Stimulated activated CD4-positive, alpha-beta T cell treated with anti-CD3 and anti-CD28 coated beads, Interleukin-2, amount 100 ng/mL, for 24 hours (primary cell): ENCODE measurements at places on chromosomes 7 and 10.

DNA sequence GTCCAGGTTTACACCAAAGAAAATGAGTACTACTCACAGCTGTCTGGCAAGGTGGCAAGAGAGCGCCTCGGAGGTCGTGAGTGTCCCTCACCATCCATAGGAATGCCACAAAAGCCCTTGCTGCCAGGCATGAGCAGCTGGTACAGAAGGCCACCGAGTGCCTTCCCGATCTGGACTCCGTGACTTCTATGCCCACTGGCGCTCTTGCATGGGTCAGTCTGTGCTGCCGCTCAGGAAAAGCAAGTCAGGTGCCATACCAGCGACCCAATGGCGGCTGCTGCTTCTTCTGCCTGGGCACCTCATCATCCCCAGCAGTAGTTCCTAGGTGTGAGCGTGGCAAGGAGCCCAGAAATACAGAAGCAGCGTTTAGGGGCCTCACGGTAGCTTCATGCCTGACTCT lies 11.7 kb downstream of the TBXAS1 start:
- DNase-seq, result no peak

DNA sequence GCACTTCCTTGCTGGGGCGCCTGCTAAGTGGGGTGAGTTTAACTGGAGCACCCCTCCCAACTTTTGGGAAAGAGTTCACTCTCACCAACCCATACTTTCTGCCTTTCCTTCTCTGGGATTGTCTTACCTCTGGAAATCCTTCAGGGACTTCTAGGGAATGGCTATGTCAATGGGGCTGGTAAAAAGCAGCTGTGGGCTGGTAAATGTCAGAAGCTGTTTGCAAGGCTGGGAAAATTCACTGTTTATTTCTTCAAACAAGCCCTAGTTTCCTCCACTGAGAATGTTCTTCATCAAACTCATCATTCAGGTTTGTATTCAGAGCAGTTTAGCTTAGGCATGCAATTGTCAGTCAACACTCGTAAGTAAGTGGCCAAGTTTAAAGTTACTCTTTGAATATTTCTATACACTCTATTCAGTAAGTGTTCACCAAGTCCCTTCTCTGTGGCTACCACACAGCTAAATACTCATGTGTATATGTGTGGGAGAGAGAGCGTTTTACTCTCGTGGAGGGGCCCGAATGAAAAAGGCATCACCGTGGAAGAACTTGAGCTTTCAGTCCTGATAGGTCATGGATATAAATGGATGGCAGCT lies 654.8 kb downstream of the LRMDA start:
- no peak for DNase-seq

GRCh38 chr7:46671108-46671769 lies 750.2 kb upstream of the IGFBP3 start:
- no peak for DNase-seq

GRCh38 chr10:30034433-30035137 lies 24.8 kb downstream of the JCAD start:
- DNase-seq, result no peak

DNA sequence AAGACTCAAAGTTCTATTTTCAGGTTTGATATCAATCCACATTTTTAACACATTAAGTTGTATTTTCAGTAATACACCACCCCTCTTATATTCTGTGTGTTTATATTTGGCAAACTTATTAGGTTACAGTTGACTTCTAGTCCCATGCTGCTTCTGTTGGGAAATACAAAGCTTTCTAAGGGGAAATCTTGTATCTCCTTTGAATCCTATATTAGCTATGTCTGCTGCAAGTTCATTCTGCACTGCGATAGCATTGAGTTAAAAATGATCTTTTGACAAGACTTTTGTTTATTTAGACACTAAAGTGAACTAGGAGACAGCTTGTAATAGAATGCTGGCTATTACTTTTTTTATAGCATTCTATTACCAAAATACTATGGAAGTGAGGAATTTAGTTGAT lies 625.1 kb upstream of the ANKRD30A start:
- DNase-seq, result no peak

DNA sequence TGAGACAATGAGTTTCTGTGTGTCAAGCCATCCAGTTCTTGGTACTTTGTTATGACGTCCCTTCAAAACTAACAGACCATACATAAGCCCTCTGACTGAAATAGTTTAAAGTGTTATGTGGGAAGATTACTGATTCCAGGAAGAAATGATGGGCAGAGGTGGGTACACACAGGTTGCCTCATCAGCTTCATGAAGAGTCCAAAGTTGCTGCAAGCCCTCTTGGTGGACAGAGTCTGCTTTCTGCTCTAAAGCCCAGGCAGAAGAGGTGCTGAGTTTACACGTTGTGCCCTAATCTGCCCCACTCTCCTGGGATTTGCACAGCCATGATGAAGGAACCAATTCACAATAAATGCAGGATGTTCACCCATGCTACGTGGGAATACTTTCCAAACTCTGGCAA lies 187.4 kb downstream of the PARD3 start:
- no peak for DNase-seq

- DNase-seq, result no peak
These were observed at the start of gene CABCOCO1 for GRCh38 chr10:61662794-61663259. CABCOCO1 (plus strand) TSS chr10:61662929; CDS start chr10:61662973, 44 bp downstream.

DNA sequence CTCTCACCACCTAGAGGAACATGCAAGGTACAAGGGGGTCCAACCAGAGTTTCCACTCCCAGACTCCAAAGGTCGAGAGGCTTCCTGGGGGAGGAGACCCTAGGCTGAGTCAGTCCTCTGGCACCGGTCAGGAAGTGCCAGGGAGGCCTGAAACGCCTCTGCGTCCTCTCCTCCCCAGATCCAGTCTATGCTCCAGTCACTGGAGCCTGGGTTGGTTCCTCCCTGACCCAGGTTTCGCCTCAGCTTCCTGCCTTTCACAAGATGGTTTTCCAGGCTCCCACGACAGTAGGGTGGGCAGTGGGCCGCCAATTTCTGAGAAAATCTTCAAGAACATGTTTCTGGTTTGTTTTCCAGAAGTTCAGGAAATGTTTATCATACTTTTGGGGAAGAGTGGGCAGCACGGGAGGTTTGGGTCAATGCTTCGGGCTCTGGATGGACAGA lies 30.0 kb downstream of the DUSP5 start:
- DNase-seq, result no peak

DNA sequence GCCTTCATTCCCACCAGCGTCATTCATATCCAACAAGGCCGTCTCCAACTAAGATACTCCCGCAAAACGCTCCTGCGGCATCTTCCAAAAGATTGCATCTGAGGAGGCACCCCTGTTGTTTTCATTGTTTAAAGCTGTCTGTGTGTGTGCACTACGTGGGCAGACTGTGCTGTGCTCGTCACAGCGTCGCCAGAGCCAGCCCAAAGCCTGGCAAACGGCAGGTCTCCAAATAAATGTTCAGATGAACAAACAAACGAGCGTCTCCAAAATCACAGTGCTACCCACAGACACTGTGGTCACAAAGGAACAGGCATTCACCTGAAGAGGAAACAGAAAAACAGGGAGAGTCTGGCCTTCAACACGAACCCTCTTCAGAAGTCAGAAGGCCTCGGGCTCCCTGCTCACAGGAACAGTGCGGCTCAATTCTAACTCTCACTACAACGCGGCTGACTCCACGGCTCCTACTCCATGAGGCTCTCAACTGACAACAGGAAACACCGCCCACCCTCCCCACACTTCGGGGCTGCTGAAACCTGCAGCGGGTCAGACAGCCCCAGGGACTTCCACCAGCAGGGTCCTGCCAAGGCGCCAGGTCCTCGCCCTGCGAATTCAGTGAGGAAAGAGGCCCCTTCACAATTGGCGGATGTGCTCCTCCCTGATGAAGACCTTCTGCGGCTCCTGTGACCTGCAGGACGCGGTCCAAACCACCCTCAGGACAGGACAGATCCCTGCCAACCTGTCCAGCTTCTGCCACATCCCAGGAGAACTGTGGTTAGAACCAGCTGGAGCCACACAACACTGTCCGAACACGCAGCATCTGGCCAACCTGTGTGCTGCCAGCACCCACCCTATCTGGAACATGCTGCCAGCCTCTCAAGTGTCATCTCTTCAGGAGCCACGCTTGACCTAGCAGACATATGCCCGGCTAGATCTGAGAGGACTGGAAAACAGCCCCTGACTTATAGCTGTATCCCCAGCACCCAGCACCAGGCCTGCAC lies 36.1 kb downstream of the MAD1L1 start:
- no peak for DNase-seq

DNA sequence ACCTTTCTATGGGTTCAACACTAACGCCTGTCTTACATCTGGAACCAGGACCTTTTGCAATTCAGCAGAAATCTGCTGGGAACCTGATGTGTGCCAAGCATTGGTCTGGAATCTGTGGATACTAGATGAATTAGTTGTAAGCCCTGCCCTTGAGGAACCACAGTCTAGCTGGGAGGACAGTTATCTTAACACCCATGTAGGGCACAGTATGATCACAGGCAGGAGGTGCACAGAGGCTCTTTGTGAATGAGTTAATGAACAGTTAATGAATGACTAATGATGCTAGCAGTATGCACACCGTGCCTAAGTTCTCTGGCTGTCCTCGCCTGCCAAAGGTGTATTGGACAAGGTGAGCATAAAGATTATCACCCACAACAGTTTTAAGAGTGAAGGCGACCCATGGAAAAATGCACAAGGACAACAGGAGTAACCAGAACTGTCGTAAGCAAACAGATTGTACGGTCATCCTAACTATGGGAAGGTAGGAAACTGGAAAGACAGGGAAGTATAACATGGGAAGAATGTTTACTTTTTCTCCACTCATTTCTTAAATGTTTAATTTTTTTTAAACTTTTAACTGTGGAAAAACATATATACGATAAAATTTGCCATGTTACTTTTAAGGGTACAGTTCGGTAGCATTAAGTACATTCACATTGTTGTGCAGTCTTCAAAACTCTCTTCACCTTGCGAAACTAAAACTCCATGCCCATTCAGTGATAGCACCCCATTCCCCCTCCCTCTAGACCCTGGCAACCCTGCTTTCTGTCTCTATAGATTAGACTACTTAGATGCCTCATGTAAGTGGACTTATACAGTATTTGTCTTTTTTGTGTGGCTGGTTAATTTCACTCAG lies 139.9 kb downstream of the CXCL12 start:
- DNase-seq, result no peak

DNA sequence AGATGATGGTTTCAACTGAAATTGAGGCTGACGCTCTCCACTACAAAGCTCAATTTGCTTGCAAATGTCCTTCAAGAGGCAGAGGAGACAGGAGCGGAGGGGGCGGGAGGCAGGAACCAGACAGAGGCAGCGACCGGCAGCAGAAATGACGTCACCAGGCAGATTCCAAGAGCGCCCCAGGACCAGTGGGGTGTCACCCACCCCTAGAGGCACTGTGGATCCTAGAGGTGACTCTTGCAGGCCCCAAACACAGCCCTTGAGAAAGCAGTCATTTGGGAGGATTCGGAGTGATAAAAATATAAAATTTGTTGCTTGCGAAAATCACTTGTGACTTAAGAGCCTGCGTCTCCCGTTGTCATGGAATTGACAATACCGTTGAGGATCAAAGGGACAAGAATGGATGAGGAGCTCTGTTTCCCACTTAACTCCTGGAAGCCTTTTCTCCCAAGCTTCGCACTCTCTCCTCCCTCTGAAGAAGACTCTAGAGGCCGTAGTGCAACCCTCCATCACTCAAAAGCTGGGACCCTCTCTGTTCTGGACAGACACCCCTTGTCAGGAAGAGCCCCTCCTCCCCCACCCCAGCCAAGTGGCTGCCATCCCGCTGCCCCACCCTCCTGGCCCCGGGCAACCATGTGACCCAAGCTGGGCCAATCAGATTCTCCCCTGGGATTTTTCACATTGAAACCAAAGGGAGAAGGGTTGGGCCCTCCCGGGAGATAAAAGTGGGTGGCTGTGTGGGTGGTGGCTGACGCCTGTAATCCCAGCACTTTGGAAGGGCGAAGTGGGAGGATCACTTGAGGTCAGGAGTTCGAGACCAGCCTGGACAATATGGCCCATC lies 16.3 kb upstream of the SLC29A4 start:
- DNase-seq, result no peak

- DNase-seq, result no peak
These were observed 101.5 kb downstream of the CHCHD3 start for GRCh38 chr7:132980402-132980801.

DNA sequence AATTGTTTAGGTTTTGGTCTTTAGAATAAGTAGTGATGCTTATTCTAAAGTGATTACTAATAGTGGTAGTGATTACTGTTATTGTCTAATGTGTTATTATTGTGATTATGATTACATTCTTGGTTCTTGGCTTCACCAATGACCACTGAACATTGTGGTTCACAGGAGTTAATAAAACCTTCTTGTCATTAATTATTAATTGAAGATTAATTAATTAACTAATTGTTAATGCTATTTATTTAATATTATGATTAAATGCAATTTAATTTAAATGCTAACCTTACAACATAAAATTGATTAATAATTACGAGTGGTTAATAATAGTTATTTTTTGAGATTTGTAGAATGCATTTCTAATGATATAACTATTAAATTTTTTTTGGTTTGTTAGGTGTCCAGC lies 747.7 kb upstream of the POM121L12 start:
- no peak for DNase-seq

DNA sequence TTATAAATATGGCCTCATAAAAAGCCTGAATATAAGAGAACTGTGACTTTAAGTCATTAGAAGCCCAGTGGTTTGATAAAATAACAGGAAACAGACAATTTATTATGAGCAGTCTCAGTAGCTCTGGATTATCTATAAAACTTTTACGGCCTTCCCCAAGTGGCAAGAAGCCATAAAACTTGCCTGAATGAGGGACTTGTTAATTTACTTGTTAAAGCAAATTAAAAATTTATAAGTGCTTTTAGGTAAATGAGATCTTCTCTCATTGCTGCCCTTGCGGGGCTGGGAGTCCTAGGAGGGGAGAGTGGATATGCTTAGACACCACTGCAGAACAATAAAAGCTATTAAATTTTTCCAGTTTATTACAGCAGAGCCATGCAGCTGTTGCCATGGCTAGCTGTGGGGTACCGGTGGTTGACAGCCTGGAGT lies 499.9 kb downstream of the AUTS2 start:
- no peak for DNase-seq

DNA sequence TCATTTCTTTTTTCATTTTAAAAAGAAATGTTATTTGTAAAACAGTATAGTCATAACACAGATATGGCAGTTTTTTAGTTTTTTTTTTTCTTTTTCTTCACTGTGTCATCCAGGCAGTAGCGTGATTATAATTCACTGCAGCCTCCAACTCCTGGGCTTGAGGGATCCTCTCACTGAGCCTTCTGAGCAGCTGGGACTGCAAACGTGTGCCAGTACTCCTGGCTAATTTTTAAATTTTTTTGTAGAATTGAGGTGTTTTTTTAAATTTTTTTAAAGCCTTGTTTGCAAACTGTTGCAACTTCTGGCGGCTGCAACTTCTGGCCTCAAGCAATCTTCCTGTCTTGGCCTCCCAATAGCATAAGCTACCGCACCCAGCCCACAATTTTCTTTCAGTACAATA lies 63.0 kb downstream of the HELLS start:
- no peak for DNase-seq
